IMR-90 (cell line): ENCODE measurements at places on chromosomes 5 and 9. TPM values are rescaled to one million over a fixed set of nuclear protein-coding genes. Genes with fewer than 3 reads are reported as not detected.

RORB gene
- total RNA-seq, result under 0.01 TPM in 1 of 2 replicates, not detected in the other

PLPPR1 gene
- total RNA-seq, result not detected in 2 replicates

SIGMAR1 gene
- 38.6 and 44.6 TPM in 2 replicates for total RNA-seq

- H3K36me3 ChIP-seq, result no peaks in the 10 kb centered on the region
- no peak for DNase-seq
- no peak overlapping the region for H3K27ac ChIP-seq
- peaks cover 12% of the 10 kb centered on the region for H3K4me1 ChIP-seq
- H3K27me3 ChIP-seq, result no peaks in the 10 kb centered on the region
- H3K4me3 ChIP-seq, result no peak overlapping the region
Observed at GRCh38 chr5:124910354-124911016, 164.0 kb upstream of the ZNF608 start.

- H3K4me3 ChIP-seq, result no peak overlapping the region
- no peak overlapping the region for H3K27ac ChIP-seq
- no peaks in the 10 kb centered on the region for H3K36me3 ChIP-seq
- peaks cover 35% of the 10 kb centered on the region for H3K27me3 ChIP-seq
- no peaks in the 10 kb centered on the region for H3K4me1 ChIP-seq
Observed at GRCh38 chr5:139995929-139996328, 47.2 kb downstream of the NRG2 start.

- H3K36me3 ChIP-seq, result no peaks in the 10 kb centered on the region
- H3K4me3 ChIP-seq, result no peak overlapping the region
- no peaks in the 10 kb centered on the region for H3K27me3 ChIP-seq
- no peak for DNase-seq
- H3K27ac ChIP-seq, result no peak overlapping the region
Observed at GRCh38 chr5:101206534-101206933, 303.5 kb upstream of the ST8SIA4 start.

DNA sequence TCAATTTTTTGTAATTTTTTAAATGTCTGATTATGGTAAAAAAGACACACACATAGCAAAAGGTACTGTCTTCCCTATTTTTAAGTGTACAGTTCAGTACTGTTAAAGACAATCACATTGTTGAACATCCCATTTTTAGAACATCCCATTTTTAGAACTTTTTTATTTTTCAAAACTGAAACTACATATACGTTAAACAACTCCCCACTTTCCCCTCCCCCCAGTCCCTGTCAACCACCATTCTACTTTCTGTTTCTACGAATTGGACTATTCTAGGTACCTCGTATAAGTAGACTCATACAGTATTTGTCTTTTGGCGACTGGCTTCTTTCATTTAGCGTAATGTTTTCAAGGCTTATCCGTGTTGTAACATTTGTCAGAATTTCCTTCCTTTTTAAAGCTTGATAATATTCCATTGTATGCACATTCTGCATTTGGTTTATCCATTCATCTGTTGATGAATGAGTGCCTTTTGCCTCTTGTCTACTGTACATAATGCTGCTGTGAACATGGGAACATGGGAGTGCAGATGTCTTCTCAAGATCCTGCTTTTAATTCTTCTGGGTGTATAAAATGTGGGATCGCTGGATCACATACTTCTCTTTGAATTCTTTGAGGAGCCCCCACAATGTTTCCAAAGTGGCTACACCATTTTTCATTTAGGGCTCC, 154.0 kb downstream of the PIK3R1 start:
- H3K4me3 ChIP-seq, result no peak overlapping the region
- H3K27ac ChIP-seq, result no peak overlapping the region
